ENCODE measurements at places on chromosomes 5 and 9.

GRCh38 chr5:66666778-66667177 is 70.6 kb downstream of the MAST4 start:
- DNase-seq, result no peak

DNA sequence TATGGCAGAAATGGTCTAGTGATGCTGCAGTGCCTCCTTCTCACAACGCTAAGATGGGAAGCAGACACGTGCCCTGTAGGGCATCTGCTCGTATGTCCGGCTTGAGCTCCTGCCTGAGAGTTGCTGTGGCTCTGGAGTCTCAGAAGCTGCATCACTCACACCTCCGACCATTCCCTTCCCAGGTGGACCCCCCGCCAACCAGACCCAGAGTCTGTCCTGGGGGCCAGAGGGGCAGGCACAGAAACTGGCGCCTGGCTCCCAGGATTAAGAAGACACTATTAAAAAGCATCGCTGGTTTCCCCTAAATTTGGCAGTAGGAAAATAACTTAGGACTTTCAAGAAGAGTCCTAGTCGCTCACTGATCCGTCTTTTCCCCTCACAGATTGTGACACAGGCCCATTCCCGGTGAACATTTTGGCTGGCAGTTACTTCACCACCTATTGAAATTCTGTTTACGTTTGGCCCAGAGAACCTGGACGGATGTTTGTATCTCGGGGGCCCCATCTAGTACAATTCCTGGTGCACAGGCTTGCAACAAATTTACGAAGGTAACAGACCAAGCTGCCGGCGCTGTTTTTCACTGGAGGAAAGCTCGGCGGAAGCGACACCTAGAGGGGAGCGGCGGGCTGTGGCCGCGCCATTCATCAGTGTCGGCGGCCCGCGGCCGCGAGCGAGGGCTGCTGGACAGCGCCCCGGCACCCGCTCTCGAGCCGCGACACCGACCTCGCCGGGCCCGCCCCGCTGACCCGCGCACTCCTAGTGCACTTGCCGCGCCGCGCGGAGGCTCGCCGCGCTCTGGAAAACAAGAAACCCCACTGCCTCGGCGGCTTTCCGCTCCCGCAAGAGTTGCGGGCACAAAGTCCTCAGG is 1.6 kb downstream of the FSTL4 start:
- peak; percentile 70 for DNase-seq

GRCh38 chr5:56369361-56369811 is 136.3 kb upstream of the ANKRD55 start:
- no peak for DNase-seq

DNA sequence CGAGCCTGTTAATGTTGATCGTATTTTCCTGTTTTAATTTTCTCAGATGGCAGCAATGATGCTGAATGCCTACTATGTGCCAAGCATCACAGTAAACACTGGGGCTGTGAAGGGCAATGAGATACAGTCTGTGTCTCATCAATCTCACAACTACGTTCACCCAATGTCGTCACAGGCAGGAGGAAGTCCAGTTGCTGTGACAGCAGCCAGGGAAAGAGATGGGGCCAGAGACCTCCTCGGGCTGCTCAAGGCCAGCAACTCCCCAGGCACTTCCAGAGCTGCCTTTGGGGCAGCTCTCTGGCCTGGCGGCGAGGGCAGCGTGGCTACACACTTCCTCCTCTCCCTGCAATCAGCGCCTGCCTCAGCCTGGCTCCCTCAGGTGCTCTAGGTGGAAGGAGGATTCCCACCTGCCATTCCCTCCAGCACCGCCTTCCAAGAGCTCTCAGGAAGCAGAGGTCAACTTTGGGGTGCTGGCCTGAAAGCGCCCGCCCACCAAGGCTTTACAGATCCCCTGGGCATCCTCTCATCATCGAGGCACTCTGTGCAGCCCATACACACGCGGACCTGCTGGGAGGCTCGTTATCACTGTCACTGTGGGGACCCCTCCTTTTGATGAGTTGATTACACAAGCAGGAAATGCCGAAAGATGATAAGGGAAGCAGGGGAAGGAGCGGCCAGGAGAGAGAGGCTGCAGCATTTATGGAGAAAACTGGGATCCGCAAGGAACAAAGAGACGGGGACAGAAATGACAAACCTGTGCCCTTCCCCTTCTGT is 159.2 kb downstream of the ZDHHC21 start:
- no peak for DNase-seq

- no peak for DNase-seq
These were observed 23.3 kb downstream of the ZDHHC11B start for GRCh38 chr5:761059-761771.

- DNase-seq, result peak; percentile 36
These were observed 5.2 kb downstream of the IL13 start for GRCh38 chr5:132662925-132663770.

GRCh38 chr5:159826351-159827214 is 89.7 kb upstream of the ADRA1B start:
- peak; percentile 12 for DNase-seq

GRCh38 chr9:135043345-135043744 is 44.1 kb upstream of the OLFM1 start:
- DNase-seq, result no peak
